ENCODE measurements at places on chromosomes 3 and 15.

DNA sequence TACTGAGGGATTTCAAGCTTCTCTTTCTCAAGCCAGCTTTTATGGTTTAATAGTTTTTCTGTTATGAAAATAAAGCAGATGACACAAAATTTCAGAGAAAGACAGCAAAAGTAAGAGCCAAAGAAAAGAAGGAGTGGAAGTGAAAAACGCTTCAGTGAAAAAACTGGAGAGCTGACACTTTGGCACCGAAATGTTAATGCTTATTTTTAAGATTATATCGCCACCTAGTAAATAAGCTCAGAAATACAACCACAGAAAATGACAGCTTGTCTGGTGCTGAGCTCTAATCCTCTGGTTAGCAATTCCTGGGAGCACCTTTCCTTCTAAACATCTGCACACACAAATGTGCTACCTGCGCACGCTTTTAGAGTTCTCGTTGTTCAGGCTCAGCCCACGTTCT, 101.6 kb downstream of the ZPLD1 start:
- DNase-seq, result peak; percentile 19

DNA sequence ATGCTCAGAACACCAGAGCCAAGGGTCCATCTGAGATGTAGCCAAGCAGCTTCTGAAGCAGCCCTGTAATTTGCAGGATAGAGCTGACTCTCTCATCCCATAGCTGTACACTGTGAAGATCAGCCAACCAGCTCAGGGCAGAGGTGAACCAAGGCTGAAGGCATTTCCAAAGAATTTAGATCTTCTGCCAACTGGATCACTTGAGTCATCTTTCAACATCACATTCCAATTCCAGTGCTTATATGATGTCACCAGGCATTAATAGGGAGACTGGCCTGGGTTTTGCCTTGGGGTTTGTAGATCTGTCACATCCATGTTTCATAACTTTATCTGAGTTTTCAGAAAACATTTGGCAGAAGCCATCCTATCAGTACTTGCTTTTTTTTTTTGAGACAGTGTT, 98.2 kb downstream of the NR2F2 start:
- peak; percentile 52 for DNase-seq

DNA sequence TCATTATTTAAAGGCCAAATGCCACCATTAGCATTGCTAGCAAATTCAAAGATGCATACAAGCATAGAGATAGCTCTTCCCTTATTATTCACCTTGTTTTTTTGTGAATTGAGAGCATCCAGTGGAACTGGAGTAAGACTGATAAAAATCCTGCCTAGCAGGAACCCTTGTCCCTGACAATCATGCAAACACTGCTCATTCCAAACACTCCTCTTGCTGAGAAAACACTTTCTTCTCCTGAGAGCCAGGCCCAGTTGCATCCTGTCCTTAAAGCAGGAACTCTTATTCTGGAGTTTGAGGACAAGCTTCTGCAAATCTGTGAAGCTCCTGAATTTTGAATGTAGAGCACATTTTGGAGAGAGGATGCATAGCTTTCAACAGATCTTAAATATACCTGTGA, 49.3 kb upstream of the KCNMB2 start:
- no peak for DNase-seq

DNA sequence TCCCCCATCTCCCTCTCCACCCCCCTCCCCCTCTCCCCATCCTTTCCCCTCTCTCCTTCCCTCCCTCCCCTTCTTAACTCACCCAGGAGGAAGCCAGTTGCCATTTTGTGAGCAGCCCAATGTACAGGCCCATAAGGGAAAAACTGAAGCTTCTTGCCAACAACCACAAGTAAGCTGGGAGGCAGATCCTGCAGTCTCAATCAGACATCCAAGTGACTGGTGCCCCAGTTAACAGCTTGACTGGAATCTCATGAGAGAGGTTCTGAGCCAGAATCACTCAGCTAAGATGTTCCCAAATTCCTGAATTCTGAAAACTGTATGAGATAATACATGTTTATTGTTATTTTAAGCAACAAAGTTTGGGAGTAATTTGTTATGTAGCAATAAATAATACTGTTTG, 90.7 kb downstream of the C3orf70 start:
- DNase-seq, result no peak

- DNase-seq, result no peak
These were observed 154.9 kb downstream of the SEMA6D start for GRCh38 chr15:47872208-47872607.

DNA sequence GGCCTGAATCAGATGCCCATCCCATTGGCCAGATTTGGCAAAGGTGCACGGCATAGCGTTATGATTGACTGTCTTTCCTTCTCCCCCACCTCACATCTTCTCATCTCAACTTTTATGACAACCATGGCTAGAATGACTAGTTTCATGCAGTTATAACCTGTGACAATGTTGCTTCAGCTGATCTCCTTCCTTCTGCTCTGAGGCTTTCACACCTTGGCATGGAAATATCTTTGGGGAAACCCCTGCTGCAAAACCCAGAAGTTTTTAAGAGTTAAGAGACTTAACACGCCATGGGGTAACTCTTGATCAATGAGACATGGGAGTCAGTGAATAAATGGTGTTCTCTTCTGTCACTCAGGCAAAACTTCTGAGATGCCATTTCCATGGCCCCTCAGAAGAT, 290.7 kb upstream of the MDFIC2 start:
- no peak for DNase-seq

- no peak for DNase-seq
These were observed 90.7 kb upstream of the MEF2A start for GRCh38 chr15:99474909-99475753.

DNA sequence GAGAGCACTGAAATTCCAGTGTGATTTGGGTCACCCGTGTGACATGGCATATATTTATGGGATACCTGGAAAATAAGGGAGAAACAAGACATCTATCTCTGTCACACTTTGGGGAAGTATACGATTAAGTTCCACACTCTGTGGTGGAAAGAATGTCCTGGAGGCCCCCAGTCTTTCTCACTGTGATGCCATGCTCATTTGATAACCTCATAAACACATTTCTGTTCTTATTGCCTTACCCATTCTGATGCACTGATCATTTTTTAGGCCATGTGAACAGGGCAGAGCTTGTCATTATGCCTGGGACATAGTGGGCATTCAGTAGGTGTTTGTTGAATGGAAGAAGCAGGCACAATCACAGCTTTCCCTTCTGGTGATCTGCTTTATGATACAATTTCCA, 349.4 kb upstream of the TPRG1 start:
- DNase-seq, result no peak

GRCh38 chr3:72892081-72892775, 4.4 kb downstream of the GXYLT2 start:
- no peak for DNase-seq
